CD4-positive, alpha-beta T cell (primary cell): ENCODE measurements at places on chromosomes 4 and X.
A peak's percentile ranks its signal among the peaks of the same experiment; 100 is the strongest.

- DNase-seq: no peak
Measured at GRCh38 chr4:82733636-82734035, 65.0 kb downstream of the SCD5 start.

- peak; percentile 96 for DNase-seq
Measured at GRCh38 chr4:152100379-152101201, 339.8 kb upstream of the GATB start.

DNA sequence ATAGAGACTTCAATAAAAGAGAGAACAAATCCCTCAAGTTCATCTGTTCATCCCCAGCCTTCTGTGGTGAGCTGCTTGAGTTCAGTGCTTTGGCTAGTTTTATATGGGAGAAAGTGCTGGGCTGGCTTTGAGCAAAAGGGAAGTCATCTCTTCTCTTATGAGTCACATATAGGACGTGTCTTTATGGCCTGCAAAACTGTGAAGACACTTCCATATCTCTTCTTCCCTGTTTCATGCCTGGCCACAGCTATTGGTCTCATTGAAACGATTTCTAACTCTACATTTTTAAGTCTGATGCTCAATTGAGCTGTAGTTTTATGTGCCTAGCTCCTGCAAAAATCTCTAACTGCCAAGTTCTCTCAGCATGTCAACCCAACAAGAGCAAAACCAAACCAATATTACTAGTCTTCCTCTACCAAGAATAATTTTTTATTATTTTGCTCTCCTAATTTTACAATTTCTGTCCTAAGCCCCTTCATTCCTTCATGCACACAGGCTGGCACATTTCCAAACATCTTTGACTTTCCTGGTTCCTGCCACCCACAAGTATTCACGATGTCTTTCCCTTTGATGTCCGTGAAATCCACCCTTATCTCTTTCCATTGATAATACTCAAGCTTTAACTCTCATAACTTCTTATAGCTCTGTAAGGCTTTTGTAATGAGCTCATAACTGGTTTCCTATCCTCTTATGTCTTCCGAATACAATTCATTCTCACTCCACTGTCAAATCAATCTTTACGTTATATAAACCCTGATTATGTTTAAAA lies 165.3 kb downstream of the BTC start:
- peak; percentile 46 for DNase-seq

GRCh38 chrX:53630261-53630660 lies 56.3 kb downstream of the HUWE1 start:
- DNase-seq: no peak

DNA sequence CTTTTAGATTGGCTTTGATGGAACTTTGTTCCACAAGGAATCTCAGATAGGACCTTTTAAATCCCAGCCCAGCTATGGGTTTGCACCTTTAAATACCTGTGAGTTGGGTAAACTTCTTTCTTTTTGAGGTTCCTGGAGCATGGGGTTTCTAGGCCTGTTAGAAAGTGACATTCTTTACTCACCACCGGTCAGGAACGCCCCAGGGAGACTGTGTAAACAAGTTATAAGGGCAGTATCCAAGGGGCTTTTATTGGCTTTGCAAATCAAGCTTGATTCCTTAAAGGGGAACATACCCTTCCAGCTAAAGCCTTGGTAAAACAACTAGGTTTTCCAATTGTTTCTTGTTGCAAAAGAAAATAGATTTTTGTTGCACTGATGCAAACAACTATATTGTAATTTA lies 93.4 kb downstream of the TENT5D start:
- no peak for DNase-seq

GRCh38 chr4:185958094-185958747 lies 110.7 kb upstream of the TLR3 start:
- DNase-seq: no peak

- DNase-seq: no peak
Measured at GRCh38 chrX:20063716-20064351, 52.9 kb downstream of the MAP7D2 start.

DNA sequence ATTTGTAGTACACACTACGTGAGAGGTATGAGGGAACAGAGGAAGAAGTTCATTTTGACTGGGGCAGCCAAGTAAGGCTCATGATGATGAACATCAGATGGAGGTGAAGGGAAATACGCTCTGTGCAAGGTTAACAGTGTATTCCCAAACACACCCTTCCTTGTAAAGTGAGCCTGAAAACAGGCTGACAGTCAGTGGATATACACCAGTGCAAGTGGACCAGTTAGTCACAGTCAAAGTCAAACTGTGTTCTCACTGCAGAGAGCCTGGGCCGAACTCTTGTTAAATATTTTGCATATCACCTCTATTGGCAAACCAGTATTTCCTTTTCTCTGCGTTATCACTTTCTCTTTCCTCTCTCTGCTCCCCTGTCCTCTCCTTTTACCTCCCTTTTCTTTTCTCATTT lies 23.4 kb upstream of the RHOH start:
- no peak for DNase-seq

GRCh38 chr4:154720123-154720522 lies 23.7 kb upstream of the LRAT start:
- DNase-seq: no peak

GRCh38 chr4:185115827-185116232 lies 27.2 kb upstream of the SLC25A4 start:
- DNase-seq: no peak

DNA sequence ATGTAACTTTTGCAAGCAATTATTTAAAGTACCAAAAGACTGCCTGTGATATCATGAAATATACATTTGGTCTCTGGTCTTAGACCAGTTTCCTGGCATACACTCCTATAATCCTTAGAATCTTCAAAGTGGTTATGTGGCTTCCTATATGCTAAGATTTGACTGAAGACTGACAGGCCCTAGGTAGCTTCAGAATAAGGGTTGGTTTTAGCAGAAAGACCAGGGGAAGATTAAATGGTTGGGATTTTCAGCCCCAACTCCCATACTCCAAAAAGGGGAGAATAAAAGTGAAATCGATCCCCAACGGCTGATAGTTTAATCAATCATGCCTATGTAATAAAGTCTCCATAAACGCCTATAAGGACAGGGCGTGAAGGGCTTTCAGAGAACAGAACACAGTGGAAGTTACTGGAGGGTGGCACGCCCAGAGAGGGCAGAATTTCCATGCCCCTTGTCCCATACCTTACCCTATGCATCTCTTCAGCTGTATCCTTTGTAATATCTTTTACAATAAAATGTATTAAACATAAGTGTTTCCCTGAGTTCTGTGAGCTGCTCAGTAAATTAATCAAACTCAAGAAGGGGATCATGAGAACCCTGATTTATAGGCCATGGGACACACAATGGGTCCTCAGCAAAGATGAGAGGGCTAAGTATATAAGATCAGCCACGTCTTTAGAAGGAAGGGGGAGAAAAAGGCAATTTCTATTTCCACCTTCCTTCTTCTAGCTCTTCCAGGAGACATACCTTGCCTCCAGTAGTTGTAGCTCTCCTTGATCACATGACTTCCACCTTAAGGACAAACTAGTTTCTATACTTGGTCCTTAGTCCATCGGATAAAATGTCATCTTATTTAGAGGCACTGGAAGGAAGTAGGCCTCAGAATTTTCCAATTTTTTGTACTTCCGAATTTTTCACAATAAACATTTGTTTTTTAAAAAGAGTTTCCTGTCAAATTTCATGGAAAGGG lies 26.8 kb downstream of the ANKRD17 start:
- DNase-seq: no peak

- no peak for DNase-seq
Measured at GRCh38 chrX:122913134-122913533, 270.9 kb upstream of the GRIA3 start.

DNA sequence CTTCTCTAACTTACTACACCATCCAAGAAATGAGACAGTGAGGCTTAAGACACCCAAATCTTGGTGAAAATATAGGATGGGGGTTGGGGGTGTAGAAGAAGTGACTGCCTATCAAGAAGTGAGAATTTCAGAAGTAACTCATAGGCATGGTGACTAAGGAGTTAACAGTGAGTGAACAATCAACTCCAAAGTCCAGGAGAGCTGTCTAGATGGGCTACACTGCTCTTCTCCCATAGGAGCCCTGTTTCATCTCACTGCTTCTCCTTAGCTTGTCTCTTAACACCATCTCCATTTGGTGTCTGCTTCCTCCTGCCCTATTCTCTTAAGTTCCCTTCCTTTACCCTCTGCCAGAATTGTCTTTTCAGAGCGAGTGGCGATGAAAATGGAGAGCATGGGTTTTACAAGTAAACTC lies 22.7 kb downstream of the FABP2 start:
- no peak for DNase-seq

- DNase-seq: no peak
Measured at GRCh38 chr4:166165829-166166420, 292.9 kb downstream of the TLL1 start.

GRCh38 chrX:83829874-83830273 lies 31.1 kb upstream of the CYLC1 start:
- DNase-seq: no peak

DNA sequence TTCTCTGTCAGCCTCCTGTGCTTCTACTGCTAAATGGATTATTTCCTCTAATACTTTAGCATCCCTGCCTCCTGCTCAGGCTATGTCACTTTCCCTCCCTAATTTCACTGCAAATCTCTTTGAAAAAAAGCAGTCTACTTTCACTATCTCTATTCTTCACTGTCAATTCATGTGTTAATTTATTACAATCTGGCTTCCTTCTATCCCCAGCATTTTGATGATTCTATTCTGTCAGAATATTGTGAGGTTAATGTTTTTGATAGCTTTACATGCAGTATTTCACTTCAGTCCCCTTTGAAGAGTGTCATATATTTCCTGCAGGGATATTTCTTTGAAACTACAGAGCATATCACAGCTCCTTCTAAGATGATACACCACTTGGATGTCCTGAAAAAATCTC lies 203.2 kb downstream of the GRID2 start:
- DNase-seq: no peak

DNA sequence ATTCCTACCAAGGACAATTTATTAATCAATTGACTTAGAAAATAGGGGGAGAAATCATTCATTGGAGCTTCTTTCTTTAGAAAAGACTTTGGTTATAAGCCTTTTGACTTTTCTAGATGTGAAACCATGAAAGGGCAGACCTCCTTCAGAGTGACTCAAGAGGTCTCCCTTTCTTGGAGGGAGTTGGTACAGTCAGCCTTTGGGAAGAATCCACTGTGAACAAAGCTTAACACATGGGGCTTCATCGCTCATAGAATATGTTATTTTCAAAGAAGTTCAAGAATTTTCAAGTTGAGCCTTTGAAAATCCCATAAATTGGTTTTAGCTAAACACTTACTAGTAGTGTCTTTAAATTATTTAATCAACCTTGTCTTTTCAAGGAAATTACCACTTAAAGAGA lies 28.0 kb downstream of the RIPPLY1 start:
- no peak for DNase-seq

- DNase-seq: peak; percentile 60
Measured at GRCh38 chr4:3041192-3042142, 32.9 kb downstream of the HTT-AS start.

- no peak for DNase-seq
Measured at GRCh38 chrX:50635817-50636365, 165.3 kb upstream of the DGKK start.

- peak; percentile 30 for DNase-seq
Measured at GRCh38 chr4:42568610-42569207, 88.2 kb downstream of the ATP8A1 start.

DNA sequence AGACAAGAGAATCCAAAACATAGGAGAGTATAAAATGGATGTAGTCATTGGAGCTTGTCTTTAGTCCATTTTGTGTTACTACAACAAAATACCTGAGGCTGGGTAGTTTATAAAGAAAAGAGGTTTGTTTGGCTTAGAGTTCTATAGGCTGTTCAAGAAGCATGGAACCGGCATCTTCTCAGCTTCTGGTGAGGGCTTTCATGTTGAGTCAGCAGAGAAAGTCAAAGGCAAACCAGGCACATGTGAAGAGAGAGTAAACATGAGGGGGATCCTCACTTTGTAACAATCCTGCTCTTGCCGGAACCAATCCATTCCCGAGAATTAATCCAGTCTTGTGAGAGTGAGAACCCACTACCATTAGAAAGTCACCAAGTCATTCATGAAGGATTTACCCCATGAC lies 8.1 kb upstream of the HCCS start:
- DNase-seq: no peak

DNA sequence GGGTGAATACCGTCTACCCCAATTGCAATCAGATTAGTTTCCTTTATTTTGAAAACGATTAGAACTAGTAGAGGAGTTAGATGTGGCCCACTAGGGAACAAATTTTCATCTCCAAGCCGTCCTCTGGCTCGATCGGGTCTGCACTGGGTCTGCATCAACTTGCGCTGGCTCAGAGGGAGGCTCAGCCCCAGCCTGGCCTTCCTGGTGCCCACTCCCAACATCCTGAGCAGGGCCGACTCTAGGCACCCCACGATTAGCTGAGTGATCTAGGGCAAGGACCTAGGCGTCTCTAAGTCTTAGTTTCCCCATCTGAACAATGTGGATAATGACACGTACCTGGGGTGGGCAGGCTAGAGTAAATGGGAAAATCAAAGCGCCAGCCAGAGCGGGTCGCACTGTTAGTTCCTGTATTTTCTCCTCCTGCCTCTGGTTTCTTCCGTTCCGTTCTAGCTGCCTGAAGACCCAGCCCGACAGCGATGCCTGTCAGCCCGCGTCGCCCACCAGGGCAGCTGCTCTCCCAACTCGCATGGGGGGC lies 7.7 kb upstream of the HAND2 start:
- no peak for DNase-seq

- no peak for DNase-seq
Measured at GRCh38 chrX:39952989-39953388, 144.8 kb downstream of the BCOR start.

DNA sequence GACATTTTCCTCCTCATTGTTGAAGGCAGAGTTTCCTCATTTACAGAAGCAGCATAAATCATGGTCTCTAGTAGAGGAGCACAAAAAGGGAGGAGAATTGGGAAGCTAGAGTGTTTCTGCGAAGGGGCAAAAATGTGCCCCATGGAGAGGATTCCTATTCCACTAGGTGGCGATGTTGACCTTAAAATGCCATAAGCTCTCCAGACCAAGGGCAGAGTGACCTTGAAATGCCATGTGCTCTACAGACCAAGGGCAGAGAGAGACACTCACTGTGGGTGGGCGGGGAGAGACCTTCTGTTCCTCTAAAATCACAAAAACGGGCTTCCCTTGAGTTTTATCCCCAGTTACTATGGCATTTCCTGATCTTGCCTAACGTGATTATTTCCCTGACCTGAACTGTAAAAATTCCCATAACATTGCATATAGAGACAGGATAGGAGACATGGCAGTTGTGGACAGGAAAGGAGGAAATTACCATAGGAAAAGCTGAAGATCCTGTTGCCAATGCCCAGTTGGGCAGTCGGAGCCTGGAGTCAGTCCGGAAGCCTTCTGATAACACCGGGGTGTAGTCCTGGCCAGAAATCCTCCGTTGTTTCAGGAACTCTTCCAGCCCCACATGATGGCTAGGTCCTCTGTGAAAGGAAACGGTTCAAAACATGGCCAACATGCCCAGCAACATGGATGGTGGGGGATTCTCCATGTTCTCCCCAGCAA lies 567.7 kb downstream of the MAGEB5 start:
- no peak for DNase-seq

- DNase-seq: no peak
Measured at GRCh38 chr4:105630670-105631655, 77.5 kb downstream of the INTS12 start.

DNA sequence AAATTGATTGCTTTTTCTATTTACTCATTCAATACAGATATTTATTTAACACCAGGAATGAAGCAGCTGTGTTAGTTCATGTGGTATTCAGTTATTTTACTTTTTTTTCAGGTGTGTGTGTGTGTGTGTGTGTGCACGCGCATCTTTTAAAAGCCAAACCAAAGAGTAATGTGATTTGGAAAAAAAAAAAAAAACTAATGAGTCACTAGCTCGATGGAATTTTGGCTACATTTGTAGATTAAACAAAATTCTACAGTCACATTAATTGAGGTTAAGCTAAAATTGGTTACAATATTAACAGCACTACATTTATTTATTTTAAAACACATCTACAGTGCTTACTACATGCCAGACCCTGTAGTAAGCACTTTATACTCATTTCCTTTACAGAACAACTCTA lies 66.8 kb downstream of the HHIP start:
- DNase-seq: no peak
